ENCODE measurements at places on chromosomes 1 and 21.

DNA sequence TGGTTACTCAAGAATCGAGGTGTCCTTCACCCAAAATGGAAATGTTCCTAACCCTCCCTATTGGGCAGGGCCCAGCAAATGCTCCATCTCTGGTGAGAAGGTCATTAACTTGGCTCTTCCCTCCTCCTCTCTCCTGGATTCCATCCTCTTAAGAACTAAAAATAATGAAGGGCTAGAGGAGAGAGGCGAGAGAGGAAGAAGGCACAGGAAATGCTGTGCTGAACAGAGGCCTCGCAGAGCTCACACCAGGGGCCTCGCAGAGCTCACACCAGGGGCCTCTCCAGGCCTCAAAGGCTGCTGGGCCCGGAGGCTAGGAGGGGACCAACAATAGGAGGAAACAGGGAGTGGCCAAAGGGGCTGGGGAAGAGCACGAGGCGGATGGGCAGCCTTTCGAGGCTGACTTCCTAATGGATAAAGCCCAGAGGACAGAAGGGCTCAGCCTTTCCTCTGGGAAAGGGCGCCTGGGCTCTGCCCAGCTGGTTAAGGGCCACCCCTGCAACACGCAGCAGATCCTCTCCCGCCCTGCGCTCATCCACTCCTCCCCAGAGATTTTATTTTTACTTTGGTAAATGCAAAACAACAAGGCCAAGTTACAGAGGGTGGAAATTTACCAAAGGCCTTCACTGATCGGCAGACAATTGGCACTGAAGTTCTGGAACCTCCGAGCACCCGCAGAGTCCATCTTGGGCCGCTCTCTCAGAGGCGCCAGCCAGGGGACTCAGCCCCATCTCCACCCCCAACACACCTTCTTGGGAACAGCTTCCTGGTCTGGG, 78.5 kb downstream of the ITPKB start:
- DNase-seq = no peak

DNA sequence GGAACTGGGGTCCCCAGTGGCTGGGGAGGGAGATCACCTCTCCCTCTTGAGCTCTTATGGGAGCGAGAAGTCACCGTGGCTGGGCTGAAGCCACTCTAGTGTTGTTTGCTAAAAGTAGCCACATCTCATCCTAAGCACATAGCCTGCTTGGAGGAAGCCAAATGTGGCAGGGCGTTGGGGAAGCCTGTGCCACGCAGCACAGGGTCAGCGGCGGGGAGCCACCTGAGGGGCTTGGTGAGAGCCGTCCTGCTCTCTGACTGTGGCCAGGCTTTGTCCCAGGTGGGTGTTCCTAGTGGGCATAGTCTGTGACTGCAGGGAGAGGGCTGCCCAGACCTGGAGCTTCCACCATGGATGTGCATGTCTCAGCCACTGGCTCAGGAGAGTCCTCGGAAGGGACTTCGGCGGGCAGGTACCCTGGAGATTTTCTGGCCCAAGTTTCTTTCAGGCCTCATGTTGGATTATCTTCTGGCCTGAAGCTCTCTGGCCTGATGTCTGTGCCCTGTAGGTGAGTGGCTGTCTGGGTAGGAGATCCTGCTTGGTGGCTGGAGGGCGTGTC, 38.9 kb downstream of the MORN1 start:
- no peak for DNase-seq

- no peak for DNase-seq
Measured at GRCh38 chr21:32844653-32845436, 73.3 kb upstream of the PAXBP1 start.

GRCh38 chr1:78370356-78370755, 120.4 kb upstream of the PTGFR start:
- DNase-seq = no peak

DNA sequence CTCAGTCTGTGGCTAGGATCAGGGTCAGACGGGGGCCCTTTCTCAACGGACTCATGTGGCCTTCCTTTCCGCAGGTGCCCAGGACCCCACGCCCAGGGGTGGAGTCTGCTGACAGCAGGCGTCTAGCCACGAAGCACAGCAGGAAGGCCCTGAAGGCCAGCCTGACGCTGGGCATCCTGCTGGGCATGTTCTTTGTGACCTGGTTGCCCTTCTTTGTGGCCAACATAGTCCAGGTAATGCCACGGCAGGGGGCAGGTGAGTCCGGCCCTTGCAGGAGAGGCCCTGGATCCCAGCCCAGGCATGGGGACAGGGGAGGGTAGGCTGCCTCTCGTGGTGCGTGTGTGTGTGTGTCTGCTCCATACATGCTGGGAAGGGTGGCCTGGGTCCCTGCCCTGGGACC, 13.8 kb downstream of the HTR6 start:
- DNase-seq = no peak

DNA sequence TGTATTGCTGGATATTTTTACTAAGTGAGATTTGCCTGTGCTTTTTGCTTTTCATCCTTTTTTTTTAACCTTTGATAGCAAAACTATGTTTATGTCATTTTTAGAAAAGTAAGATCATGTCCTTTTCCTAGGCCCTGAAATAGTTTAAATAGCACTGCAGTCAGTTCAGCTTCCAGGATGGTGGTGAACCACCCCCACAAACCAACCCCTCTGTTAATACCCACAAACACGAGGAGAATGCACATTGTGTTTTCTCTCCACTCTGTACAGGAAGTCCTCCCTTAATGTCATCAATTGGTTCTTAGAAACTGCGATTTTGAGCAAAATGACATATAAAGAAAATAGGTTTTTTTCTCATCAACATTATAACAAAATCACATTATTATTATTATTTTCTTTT, 117.7 kb upstream of the DSCAM start:
- DNase-seq = no peak

- no peak for DNase-seq
Measured at GRCh38 chr1:233040494-233040893, 90.1 kb downstream of the NTPCR start.

GRCh38 chr1:164337885-164338284, 221.1 kb upstream of the PBX1 start:
- DNase-seq = no peak
